ENCODE measurements at places on chromosomes 1 and 21.

DNA sequence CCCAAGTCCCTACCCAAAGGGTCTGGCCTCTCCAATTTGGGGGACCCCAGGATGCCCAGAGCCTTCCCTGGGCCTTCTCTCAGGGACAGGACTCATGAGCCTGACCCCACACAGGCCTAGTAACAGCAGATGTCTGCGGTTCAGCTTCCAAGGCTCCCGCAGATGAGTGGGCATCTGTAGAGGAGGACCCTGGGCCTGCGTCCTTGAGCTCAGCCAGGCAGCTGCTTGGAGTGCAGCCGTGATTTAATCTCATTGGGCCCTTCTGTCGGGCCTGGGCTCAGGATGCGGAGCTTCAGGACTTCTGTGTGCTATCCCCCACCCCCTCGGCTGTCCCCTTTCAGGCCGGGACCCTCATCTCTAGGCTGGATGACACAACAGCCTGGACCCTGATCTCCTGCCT is 35.4 kb downstream of the IGSF21 start:
- no peak for DNase-seq

DNA sequence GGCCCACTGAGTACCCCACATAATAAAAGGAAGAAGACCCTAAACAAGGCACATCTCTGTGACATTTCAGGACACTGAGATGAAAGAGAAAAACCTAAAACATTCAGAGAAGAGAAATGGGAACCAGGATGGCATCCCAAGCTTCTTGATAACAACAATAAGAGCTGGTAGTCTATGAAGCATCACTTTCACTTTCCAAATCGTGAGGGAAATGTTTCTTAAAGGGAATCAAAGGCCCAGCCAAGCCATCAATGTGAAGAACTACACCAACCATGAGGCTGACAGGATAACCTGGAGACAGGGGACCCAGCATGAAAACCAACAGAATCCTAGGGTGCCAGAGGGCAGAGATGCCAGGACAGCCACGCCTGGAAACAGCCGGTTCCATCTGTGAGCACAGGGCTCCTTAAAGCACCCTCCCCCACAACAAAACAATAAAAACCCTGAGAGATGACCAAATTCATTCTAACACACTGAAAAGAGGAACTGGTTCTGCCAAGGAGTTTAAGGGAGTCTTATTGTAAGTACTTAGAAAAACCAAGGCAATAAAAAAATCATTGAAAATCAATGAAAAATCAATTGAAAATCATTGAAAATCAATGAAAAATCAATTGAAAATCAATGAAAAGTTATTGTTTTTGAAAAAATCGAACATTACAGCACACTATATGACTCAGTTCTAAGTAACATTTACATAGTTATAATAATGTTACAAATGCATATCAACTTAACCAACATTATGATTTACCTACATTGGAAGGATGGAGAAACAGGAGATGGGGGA is 141.5 kb upstream of the ERG start:
- no peak for DNase-seq

GRCh38 chr1:18486195-18486594 is 5.5 kb downstream of the KLHDC7A start:
- no peak for DNase-seq

DNA sequence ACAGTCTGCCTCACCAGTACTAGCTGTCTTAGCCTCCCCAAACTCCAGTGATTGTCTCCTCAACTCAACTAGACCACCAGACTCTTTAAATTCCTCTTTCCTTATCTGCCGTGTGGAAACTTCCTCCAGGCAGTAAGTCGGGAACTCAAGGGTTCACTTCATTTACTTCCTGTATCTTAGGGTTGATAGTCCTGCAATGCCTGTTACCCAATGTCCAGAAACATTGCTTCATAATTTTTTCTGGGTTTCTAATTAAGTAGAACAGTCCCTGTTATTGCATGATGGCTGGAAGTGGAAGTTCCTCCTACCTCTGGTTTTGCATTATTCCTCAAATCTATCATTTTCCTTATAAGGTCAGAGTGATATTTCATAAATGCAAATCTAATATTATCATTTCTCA is 60.8 kb upstream of the RNF11 start:
- no peak for DNase-seq

GRCh38 chr1:206828765-206829164 is 36.7 kb upstream of the IL20 start:
- DNase-seq = no peak

GRCh38 chr1:30572192-30572591 is 151.2 kb downstream of the MATN1 start:
- no peak for DNase-seq

DNA sequence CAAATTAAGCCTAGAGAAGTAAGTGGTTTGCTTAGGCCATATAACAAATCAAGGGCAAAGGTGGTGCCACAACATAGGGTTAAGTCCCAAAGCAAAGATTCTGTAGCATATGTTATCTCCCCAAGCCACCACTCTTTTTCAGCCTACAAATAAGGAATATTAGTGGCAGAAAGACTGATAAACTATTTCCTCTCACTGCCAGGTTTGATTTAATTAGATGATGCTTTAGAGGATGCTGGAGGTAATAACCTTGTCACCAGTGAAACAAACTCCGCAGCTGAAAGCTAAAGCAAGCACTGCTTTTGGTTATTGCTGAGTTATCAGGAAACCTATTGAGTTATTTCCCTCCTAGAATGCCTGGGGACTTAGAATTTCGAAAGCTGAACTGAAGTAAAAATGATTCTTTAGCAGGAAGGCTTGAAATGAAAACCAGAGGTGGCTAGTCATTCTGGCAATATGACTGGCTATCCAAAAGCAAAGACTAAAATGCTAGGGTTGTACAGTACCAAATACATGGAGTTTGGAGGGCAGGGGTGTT is 145.2 kb downstream of the SYT2 start:
- no peak for DNase-seq

- no peak for DNase-seq
Observed at GRCh38 chr1:70717656-70718055, 306.6 kb downstream of the CTH start.

GRCh38 chr1:101816262-101816661 is 180.5 kb downstream of the OLFM3 start:
- no peak for DNase-seq

GRCh38 chr1:59046730-59047157 is 250.2 kb upstream of the FGGY start:
- DNase-seq = peak; percentile 12

DNA sequence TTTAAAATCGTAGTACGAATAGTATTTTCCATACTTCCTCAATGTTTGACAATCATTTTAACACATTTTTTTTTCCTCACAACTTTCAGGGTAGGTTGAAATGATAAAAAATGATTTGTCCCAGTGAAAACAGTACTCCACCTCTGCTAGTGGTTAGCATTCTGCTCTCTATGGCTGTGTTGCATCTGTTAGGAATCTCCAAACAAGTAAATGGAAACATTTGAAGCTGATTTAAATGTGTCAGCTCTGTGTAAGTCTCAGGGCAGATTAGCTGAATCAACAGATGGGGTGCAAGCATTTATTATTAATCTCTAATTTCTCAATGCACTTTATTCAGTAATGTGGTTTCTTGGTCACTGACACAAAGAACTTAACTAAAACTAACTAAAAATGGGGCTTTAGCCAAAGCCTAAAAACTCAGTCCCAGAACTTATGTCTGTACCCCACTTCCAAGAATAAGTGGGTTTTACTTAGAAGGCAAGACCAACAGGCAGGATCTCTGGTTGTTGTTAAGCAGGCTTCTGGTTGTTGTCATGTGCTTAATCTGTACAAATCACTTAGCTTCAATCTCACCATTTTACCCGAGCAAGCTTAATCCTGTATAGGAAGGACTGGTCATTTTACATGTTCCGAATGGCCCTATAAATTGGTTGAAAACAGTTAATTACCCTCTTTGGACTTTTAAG is 67.8 kb downstream of the PRRX1 start:
- DNase-seq = no peak

- DNase-seq = no peak
Observed at GRCh38 chr1:53016705-53017104, 45.3 kb upstream of the PODN start.

DNA sequence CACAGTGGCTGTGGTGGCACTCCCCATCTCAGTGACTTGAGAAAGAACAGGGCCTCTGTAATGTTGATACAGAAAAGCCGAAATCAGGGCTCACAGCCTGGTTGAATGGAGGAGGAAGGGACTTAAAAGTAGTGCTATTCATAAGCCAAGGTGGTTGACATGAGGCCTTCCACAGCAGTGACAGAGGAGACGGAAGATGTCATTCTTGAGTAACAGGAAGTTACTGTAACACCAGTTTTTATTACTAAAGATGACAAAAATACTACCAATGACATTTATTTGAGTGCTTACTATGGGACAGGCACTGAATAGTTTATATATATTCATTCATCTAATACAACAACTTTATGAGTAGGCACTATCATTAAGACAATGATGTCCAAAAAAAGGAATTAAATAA is 52.8 kb upstream of the GNG12 start:
- no peak for DNase-seq

- no peak for DNase-seq
Observed at GRCh38 chr21:16678429-16679160, 834.2 kb upstream of the CXADR start.

- DNase-seq = no peak
Observed at GRCh38 chr1:202249846-202250245, 56.2 kb downstream of the LGR6 start.

DNA sequence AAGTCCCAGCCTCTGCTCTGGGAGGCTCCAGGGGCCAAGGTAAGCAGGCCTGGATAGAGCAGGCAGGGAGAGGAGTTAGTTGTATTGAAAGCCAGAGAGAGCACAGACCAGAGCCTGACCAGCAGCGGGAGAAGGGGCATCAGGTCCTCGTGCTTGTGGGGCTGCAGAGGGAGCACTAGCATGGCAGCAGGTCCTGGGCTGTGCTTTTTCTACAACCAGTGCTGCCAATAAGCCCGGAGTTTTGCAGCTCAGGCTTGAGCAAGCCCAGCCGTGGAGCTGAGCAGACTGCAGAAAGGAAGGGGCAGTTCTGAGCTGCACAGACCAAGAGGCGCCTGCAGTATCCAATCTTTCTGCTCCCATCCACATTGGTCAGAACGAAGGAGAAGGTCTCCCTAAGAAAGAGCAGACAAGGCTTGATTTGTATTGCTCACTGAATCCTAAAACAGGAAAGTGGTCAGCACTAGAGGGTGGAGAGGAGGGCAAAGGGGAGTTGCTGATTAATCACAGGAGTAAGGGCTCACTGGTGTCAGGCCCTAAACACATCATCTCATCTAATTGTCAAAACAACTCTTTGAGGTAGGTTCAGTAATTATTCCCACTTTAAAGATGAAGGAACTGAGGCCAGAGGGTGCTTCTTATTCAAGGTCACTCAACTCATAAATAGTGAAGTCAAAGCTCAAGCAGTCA is 2.7 kb downstream of the DENND2D start:
- DNase-seq = no peak

GRCh38 chr1:218866507-218866906 is 307.2 kb upstream of the LYPLAL1 start:
- DNase-seq = no peak

- no peak for DNase-seq
Observed at GRCh38 chr1:160726114-160726497, 12.9 kb upstream of the SLAMF7 start.

GRCh38 chr1:155064111-155064831 is 731 bp downstream of the EFNA4 start:
- no peak for DNase-seq

GRCh38 chr1:246450611-246451251 is 56.3 kb downstream of the SMYD3 start:
- DNase-seq = no peak

GRCh38 chr1:39845569-39846566 is 37.4 kb downstream of the TRIT1 start:
- peak; percentile 51 for DNase-seq

DNA sequence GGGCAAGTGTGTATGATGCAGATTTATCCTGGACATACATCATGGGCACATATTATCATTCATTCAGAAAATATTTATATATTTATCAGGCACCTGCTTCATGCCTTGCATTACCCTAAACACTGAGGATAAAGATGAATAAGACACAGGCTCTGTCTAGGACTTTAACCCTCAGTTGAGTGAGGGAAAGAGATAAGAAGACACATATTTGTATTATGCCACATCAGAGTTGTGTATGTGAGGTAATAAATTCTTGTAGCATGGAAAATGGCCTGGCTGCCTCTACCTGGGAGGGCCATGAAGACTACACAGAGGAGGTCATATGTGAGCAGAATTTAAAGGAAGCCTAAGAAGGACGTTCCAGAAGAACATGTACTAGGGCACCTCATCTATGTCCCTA is 275.8 kb upstream of the ST6GALNAC5 start:
- no peak for DNase-seq

DNA sequence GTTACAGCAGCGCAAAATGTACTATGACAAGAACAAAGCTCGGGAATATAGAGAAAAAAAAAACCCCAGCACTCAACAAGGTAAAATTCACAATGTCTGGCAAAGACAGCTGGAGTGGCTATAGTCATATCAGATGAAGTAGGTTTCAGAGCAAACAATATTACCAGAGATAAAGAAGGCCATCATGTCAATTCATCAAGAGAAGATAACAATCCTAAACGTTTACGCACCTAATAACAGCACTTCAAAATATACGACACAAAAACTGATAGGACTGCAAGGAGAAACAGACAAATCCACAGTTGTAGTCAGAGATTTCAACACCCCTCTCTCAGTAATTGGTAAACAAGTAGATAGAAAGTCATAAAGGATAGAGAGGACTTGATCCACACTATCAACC is 455.2 kb downstream of the PTPRU start:
- no peak for DNase-seq

DNA sequence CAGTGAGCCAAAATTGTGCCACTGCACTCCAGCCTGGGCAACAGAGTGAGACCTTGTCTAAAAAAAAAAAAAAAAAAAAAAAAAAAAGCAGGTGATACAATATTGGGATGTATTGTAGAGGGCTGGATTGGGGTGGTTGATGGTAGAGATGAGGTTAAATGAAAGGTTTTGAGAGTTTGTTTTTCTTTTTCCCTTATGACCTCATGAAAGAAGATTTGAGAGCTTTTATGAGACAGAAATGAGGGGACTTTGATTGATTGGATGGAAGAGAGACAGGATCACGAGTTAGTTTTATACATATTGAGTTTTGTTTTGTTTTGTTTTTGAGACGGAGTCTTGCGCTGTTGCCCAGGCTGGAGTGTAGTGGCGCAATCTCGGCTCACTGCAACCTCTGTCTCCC is 27.1 kb downstream of the OSBPL9 start:
- DNase-seq = no peak

GRCh38 chr1:32716312-32717148 is 14.0 kb upstream of the SYNC start:
- no peak for DNase-seq

DNA sequence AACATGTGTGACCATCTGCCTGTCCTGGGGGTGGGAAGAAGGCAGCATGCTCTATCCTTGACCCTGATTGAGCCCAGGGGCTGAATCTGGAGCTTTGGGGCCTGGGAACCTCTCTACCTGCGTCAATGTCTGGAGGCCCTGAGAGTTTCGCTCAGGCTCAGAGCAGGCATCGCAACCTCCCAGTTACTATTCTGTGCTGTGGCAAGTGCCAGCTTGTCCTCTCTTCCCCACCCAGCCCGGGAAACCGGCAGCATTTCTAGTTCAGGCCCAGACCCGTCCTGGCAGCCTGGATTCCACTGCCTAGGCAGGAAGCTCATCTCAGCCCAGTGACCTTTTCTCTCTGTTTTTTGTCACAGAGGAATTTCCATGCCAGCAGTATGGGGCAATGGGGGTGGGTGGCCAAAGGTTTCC is 10.0 kb upstream of the IRF6 start:
- no peak for DNase-seq
